ENCODE measurements at places on chromosomes 6 and 20.

DNA sequence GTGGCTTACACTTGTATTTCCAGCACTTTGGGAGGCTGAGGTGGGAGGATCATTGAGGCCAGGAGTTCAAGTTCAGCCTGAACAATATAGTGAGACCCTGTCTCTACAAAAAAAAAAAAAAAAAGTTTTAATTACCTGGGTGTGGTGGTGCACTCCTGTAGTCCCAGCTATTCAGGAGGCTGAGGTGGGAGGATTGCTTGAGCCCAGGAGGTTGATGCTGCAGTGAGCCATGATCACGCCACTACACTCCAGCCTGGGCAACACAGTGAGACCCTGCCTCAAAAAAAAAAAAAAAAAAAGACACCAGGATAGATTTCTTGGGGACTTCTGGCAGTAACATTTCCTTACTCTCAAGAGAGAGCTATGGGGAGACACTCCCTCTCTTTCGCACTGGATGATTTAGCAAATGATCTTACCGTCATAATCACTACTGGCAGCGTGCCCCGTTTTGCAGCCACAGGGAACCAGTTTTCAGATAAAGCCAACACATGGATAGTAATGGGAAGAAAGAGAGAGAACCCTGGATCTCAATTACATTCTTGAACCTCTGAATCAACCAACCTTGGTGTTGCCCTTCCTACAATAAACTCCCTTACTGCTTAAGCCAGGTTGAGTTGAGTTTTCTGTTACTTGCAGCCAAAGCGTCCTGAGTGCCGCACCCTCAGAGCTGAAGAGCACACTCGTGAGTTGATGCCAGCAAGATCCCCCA, 18.1 kb upstream of the PTPN1 start:
- DNase-seq = no peak

GRCh38 chr20:24100370-24101011, 111.9 kb upstream of the GGTLC1 start:
- DNase-seq = peak; percentile 34

- no peak for DNase-seq
Measured at GRCh38 chr6:109000289-109000688, 94.4 kb downstream of the SESN1 start.

GRCh38 chr20:51736947-51737346, 31.2 kb downstream of the ATP9A start:
- DNase-seq = no peak

DNA sequence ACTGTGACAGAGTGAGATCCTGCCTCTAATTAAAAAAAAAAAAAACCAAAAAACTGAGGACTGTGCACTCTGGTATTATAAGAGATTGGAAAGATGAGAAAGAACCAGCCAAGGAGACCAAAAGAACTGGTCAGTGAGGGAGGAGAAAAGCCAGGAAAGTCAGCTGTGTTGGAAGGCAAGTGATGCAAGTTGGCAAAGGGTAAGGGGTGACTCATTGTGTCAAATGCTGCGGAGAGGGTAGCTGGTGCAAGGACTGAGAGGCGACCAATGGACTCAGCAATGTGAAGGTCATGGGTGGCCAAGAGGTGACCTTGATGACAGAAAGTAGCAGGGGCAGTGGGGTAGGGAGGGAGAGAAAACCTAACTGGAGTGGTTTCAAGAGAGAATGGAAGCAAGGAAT, 27.4 kb upstream of the LRRN4 start:
- DNase-seq = no peak

DNA sequence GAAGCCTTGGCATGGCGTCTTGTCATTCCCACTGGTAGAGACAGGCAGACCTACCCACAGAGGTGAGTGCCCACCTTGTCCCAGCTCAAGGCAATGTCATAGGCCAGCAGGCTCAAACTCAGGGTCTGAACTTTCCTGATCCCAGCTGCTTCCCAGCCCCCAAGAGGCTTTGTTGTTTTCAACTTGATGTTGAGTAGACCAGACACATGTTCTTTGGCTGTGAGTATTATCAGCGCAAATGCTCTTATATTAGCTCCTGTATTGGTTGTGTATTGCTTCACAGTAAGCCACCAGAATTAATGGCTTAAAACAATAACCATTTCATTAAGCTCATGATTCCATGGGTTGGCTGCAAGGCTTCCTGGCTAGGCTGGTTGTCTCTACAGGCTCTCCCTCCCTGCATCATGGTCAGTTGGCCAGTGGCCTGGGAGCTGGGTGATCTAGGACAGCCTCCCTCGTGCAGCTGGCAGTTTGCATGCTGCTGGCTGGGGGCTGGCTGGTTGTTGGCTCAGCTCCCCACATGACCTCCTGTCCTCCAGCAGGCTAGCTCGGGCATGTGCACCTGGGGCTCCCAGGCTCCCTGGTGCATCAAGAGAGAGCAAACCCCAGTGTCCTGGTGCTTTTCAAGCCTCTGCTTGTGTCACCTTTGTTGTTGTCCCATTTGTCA, 21.6 kb downstream of the TOX2 start:
- DNase-seq = no peak

- DNase-seq = no peak
Measured at GRCh38 chr6:40854592-40854991, 184.4 kb downstream of the UNC5CL start.

- no peak for DNase-seq
Measured at GRCh38 chr6:33391922-33392594, 435 bp downstream of the KIFC1 start.

DNA sequence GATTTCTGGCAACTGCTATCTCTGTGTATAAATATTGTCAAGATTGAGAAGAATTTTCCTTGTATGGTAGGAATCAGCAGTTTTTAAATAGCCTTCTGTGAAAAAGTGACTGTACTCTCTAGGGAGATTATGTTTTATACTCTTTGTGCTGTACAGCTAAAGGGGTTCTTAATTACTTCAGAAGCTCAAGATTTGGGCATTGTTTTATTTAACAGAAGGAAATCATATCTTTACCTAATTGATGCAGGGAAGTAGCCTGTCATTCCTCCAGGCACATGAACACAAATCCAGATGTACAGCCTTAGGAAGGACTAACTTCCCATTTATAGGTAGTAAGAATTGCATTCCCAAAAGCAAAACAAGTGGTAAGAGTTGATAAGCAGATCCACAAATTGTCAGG, 1.3 kb downstream of the CALHM5 start:
- DNase-seq = no peak

- no peak for DNase-seq
Measured at GRCh38 chr6:38169221-38169976, 349.9 kb downstream of the ZFAND3 start.

DNA sequence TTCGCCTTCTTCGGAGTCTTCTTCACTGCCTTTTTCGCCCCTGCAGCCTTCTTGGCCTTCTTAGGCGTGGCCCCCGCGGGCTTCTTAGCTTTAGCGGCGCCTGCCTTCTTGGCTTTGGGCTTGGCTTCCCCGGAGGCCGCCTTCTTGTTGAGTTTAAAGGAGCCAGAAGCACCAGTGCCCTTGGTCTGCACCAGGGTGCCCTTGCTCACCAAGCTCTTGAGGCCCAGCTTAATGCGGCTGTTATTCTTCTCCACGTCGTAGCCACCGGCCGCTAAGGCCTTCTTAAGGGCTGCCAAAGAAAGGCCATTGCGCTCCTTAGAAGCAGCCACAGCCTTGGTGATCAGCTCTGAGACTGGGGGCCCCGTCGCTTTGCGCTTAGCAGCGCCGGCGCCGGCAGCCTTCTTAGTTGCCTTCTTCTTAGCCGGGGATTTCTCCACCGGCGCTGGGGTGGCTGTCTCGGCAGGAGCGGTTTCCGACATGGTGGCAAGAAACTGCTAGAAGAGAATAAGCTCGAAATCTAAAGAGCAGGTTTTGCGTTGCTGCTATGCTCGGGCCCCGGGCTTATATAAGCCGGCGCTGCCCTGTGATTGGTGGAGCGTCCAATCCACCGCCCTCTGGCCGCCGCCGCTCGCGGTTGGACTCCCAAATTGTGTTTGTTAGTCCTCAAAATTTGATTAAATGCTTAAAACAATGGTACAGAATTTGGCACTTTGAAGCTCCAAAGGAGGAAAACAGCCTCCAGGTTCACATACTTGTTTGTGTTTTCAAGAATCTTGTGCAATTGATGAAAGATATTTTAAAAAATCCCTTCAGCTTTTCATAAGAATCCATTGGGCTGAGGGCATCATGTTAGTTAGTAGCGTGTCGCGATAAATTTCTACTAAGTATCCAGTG, 44.9 kb downstream of the OR2B2 start:
- DNase-seq = peak; percentile 14

GRCh38 chr6:42443312-42444060, 8.2 kb downstream of the TRERF1 start:
- no peak for DNase-seq

DNA sequence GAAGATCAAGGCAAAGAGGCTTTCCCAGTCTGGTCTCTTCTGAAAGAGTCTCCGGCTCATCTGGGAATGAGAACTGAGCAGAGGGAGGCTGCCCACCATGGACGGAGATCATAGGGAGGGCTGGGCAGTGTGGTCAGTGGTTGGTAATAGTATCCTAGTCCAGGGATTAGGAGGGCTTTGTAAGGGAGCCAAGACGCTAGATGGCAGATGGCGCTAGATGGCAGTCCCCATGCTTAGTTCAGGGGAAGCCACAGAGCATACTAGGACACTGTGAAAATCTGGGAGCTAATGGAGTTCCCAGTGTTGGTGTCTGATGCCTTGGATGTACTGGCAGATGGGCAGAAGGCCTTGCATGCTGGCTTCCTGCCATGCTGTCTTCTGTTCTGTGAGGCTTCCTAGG, 21.7 kb upstream of the DAAM2 start:
- no peak for DNase-seq

DNA sequence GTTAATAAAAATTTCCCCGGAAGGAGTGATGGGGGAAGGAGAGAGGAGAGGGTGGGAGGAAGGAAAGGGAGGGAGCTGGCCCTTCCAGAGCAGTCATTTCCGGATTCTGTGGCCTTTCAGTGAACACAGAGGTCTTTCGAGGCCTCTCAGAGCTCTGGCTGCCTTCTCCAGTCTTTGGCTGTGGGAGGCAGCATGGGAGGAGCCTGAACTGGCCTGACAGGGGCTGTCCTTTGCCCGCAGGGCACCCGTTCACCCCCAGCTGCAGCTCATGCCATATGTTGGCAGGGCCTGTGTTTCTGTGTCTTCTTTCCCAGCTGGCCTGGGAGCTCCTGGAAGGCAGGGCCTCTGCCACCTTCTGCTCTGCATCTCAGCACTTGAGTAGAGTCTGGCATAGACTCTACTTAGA, 95.5 kb downstream of the PPP1R14C start:
- peak; percentile 90 for DNase-seq

DNA sequence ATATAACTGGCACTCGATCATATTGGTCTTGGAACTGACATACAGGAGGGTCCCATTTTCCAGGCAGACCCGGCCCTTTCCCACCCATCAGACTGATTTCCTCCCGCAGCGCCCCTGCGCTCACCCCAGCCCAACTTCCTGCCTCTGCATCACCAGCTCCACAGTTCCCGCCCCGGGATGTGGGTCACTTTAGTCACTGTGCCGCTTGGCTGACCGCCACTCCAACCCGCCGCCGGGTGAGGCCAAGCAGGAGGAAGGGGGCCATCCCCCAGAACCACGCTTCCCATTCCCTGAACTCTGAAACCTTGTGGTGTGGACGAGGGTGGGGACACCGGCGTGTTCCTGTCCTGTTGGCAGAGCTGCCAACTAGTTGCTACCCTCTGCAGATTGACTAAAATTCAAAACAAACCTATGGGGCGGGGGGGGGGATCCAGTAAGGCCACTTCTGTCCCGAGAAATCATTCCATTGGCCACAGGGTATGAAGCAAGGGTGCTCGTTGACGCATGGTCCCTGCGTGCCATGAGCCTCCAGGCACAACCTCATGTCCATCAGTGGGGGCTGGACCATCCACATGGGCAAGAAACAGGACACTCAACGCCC, 12.3 kb downstream of the TGM2 start:
- no peak for DNase-seq

DNA sequence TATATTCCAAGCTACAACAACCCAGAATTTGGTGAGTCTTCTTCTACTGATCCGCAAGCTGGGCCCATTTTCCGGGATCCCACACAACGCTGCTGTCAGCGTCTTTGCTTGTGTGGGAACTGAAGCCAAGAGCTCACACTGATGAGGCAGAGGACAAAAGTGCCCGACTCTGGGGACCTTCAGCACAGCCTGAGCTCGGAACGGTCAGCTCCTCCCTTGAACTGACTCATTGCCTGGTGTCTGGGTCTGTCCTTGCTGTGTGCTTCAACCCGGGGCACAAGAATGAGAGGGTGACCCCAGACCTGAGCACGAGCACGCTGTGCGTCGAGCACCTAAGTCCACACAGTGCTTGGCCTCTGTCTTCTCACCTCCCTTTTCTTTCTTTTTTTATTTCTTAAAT, 33.5 kb downstream of the DACT2 start:
- no peak for DNase-seq

DNA sequence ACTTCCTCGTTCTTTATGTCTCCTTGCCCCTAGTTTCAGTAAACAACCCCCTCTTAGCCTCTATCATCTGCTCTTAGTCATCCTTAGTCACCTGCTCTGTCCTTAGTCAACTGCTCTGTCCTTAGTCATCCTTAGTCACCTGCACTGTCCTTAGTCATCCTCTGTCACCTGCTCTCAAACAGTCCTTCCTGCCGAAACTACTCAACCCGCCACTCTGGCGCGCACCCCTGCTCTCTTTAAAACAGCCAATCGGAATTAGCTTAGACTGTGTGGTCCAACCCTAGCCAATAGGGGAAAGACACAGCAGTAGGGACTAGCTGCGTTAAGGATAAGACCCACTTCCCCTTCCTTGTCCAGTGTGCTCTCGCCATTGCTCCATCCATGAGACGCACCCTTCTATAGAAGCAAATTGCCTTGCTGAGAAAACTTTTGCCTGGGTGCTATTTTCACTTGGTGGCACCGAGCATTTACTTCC, 73.9 kb downstream of the BACH2 start:
- DNase-seq = no peak

DNA sequence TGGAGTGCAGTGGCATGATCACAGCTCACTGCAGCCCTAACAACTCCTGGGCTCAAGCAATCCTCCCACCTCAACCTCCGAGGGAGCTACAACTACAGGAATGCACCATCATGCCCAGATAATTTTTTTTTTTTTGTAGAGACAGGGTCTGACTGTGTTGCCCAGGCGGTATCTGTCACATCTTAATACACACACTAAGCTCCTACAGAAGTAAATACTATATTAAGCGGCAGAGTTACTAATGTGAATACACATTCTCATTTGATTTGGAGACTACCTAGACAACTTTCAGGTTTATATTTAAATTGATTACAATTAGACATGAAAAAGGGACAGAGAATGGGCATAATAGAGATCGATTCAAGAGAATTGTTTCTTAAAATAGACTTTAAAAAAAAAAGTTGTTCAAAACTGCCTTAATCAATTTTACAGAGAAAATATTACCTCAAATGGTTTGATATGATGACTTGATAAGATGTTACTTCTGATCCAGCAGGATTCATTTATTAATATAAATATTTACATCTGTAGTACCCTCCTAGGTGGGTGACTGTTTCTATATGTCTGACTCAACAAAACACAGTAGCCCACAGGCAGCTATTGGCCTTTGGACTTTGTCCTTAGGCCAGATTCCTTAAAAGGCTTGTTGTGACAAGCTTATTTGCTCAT, 7.1 kb upstream of the LOC128125822 start:
- no peak for DNase-seq

DNA sequence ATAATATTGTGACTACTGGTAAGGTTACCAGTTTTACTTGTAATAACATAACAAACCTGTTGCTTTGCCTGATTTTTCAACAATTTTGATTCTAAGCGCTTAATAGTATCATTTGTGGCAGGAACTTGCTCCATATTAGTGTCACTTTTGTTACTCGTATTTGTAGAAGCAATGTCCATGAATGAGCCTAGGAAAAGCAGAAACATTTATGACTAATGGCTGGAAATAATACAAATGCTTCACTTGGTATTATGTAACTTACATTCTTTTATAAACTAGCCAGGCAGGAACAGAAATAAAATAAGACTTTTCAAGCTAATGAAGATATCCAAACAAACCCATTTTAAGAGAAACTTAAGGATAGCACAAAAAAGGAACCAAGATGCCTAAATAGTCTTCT, 38.9 kb downstream of the MAP3K7 start:
- no peak for DNase-seq

Data from DMS 273 treated with DMSO at 0.1 percent for 48 hours (cell line).